Skin of body (tissue), 3 donors: ENCODE measurements at places on chromosomes 2 and 18.

GRCh38 chr2:155026651-155027174 is 328.2 kb downstream of the KCNJ3 start:
- DNase-seq: no peak

GRCh38 chr2:25808006-25808383 is 70.3 kb downstream of the ASXL2 start:
- DNase-seq: no peak

GRCh38 chr2:98822301-98823164 is 91.6 kb upstream of the MGAT4A start:
- no peak for DNase-seq

- DNase-seq: no peak
Observed at GRCh38 chr2:151713291-151713903, 20.9 kb downstream of the NEB start.

DNA sequence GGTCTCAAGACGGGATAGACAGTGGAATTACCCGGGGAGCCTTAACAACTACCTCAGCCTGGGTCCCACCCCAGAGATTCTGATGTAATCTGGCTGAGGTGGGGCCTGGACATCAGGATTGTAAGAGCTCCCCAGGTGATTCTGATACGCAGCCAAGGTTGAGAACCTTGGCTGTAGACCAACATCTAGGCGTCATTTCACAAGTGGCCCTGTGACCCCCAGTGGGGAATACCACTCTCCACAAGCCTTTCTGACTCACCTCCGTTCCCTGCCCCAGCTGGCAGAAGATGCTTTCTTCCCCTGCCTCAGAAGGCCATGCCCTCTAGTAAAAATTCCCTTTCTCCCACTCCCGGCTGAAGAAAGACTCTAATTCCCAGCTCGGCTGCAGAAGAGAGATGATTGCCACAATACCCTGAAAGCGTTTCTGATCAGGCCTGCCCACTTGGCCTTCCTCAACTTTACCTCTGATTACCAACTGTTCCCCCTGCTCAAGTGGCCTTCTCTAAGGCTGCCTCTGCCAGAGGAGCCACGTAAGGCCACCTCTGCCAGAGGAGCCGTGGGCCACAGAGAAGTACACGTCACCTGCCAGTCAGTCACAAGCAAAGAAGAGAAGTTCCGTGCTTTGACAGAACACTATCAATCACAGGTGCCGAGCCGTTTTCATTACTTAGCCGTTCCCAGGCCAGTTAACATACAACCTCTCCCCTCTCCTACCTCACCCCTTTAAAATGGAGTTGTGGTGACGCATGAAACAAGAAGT is 116.8 kb upstream of the PKDCC start:
- DNase-seq: no peak

- no peak for DNase-seq
Observed at GRCh38 chr2:36553683-36554082, 44.3 kb downstream of the FEZ2 start.

- DNase-seq: no peak
Observed at GRCh38 chr2:195937176-195937575, 131.5 kb downstream of the DNAH7 start.

DNA sequence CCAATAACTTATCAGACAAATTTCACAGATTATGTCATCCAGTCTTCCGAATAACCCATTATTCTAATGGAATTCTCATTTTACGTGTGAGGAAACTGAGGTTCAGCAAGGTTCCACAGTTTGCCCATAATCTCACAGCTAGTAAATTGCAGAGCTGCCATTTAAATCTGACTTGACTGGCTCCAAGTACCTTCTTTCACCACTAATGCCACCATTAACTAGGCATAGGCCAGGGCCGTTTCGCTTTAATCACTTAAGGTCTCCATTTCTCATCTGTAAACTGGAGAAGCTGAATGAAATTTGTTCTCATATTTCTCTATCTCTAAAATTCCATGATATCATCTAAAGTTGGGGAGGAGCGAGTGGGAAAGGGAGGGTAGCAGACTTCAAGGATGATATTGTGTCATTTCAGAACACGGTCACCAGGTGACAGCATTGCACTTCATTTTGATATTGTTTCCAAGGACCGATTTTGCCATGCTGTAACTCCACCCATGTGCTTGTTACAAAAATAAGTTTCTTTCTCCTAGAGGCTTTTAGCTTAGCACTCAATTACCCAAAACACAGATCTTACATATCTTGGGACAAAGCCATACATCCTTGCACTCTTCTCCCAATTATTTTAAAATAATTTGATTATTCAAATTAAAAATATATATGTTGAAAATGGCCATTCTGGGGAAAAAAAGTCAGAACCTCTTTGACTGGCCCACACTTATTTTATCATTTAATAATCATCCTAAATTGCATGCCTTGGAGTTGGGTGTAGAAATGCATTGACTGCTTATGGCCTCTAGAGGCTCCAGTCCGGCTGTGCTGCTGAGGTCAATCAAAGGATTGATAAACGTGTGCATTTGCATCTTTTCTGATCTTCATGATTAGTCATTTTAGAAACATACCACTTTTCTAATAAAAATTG is 123.8 kb downstream of the AKAIN1 start:
- DNase-seq: no peak
